ENCODE measurements at places on chromosomes 4 and X.
A peak's percentile ranks its signal among the peaks of the same experiment; 100 is the strongest.

GRCh38 chrX:45758738-45759397 is 558.2 kb upstream of the DIPK2B start:
- DNase-seq = peak; percentile 52

GRCh38 chr4:7261087-7261486 is 68.7 kb downstream of the SORCS2 start:
- DNase-seq = peak; percentile 43

DNA sequence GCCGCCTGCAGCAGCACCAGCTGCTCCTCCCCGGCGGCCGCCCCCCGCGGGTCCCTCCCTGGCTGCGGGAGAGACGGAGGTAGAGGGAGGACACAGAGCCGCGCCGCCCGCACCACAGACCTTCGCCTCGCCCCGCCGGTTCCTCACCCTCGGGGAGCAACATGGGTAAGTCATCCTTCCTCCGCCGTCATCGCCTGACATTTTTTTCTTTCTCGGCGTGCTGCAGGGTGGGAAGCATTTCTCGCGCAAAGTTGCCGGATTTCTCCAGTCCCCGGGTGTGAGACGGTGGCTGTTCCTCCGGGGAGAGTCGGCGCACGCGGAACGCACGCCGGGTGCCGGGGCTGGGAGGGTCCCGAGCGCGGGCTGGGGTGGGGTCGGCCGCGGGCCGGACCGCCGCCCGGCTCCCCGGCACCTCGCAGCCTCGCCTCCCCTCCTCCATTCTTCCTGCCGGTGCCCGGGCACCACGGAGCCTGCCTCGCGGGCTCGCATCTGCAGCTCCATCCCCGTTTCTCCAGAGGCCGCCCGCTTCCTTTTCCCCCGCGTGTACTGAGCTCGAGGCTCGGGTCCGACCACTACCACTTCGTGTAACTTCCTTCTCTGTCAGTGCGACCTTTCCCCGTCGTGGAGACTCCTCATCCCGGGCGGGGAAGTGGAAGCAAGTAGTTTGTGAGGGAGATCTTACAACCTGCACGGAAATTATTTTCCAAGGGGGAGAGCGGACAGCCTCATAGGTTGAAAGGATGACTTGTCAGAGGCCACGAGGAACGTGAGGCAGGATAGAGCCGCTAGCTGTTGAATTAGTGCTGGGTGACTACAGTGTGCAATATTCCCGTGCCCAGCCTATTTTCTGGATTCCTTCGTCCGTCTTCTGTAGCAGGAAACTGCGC is 464 bp downstream of the RAP1GDS1 start:
- DNase-seq = peak; percentile 62

GRCh38 chrX:39848243-39848642 is 249.5 kb downstream of the BCOR start:
- DNase-seq = no peak

GRCh38 chr4:32087211-32087610 is 1367.0 kb downstream of the PCDH7 start:
- no peak for DNase-seq

- DNase-seq = no peak
Observed at GRCh38 chr4:157824021-157824420, 348.8 kb downstream of the GASK1B start.

GRCh38 chr4:2077537-2078460 is 18.7 kb downstream of the NAT8L start:
- DNase-seq = no peak

- no peak for DNase-seq
Observed at GRCh38 chr4:7985891-7986441, 46.3 kb upstream of the AFAP1 start.

GRCh38 chr4:1021386-1022050 is 10.1 kb downstream of the FGFRL1 start:
- DNase-seq = no peak

GRCh38 chrX:108167211-108167872 is 75.8 kb downstream of the ATG4A start:
- DNase-seq = peak; percentile 50

GRCh38 chrX:34659575-34659974 is 2.5 kb upstream of the TMEM47 start:
- peak; percentile 18 for DNase-seq

- DNase-seq = no peak
Observed at GRCh38 chrX:53086464-53086863, 4.3 kb downstream of the TSPYL2 start.

- DNase-seq = no peak
Observed at GRCh38 chr4:139969635-139970266, 184.2 kb downstream of the MAML3 start.

GRCh38 chr4:23894021-23894420 is 4.2 kb upstream of the PPARGC1A start:
- DNase-seq = no peak

DNA sequence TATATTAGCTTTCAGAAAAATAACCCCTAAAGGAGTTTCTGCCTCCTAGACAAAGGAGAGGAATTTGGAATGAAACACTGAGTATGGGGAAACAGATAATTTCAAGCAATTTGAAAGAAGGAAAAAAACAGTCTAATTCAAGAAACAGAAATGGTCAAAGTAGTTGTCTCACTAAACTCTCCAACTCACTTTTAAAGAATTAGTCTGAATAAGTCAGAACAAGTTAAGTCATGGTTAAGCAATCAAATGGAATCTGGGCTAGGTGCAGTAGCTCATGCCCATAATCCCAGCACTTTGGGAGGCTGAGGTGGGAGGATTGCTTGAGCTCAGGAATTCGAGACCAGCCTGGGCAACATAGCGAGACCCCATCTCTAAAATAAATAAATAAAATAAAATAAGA is 95.7 kb upstream of the GRIA3 start:
- no peak for DNase-seq

GRCh38 chr4:102343964-102344519 is 1.2 kb downstream of the SLC39A8 start:
- no peak for DNase-seq
